Cortex of kidney (tissue), 1 donor: ENCODE measurements at places on chromosomes 2 and 18.

- DNase-seq = no peak
Measured at GRCh38 chr18:47931718-47932103, 1.3 kb upstream of the SMAD2 start.

- no peak for DNase-seq
Measured at GRCh38 chr2:226550801-226551200, 248.8 kb downstream of the IRS1 start.

DNA sequence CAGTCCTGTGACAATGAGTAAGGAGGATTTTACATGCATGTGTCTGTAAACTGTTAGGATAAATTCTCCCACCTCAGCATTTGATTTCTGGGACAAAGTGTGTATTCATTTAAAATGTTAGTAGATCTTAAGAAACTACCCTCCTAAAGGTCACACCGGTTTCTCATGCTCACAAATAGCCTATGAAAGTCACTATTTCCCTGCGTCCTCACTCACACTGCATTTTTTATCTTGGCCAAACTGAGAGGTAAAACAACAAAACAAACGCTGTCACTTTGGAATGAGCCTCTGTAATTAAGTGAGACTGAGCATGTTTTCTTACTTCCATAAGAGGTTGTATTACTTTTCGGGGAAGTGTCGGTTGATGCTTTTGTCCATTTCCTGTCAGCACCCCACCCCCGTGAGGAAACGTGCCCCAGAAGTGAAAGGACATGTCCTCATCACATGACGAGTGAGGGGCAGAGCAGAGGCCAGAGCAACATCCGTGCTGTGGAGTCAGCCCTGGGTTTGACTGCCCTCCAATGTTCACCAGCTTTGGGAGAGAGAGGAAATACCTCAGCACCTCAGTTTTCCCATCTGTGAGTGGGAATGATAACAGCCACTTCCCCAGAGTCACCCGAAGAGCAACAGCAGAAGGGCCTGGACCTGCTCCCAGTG, 3.1 kb downstream of the GYPC start:
- DNase-seq = no peak

DNA sequence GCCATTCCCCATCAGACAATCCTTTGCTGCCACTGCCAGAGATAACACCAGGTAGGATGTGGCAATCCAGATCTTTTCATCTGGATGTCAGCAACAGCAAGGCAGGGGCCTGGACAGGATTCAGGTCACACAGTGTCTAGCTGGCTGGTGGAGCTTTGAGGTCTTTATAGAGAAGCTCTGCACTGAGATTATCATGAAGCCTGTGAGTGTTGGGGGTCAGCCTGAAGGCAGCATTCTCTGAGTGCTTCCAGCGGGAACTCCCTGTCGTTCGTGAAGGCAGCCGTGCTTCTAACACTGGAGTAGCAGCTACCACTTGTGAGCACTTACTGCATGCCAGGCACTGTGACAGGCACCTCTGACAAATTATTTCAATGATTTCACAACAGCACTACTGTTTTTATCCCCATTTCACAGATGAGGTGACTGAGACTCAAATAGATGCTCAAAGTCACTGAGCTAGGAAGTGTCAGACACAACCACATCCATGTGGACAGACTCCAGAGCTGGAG, 85.7 kb downstream of the SEMA4F start:
- no peak for DNase-seq

DNA sequence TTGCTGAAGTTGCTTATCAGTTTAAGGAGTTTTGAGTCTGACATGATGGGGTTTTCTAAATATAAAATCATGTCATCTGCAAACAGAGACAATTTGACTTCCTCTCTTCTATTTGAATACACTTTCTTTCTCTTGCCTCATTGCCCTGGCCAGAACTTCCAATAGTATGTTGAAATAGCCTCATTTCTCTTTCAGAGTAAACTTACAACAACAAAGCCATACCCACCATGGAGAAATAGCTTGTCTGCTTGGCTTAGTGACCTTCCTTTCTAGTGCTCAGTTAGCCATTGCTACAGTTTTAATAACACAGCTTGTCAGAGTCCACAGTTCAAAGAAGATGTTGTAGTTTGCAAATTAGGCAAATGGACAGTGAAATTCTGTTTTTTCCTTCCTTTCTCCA, 228.0 kb downstream of the ETAA1 start:
- DNase-seq = no peak

DNA sequence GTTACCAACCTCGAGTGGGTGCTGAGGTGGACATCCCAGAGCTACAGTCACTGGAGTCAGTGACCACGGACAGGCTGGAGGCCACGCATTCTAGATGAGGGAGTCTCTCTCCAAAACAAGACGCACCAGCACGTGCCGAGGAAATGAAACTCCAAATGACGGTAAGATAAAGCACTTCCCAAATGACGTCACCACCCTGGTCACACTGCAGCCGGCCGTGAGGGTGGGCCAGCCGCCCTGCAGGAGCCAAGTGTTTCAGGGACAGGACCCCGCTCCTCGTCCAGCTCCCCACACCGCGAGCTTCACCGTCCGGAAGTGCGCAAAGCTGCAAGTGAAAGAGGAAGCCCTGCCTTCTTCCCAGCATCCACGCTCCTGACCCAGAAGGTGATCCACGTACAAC, 99.4 kb downstream of the ZNF516 start:
- DNase-seq = no peak

- DNase-seq = no peak
Measured at GRCh38 chr18:907885-908757, 3.5 kb downstream of the ADCYAP1 start.
